GOT3 (cell line): ENCODE measurements at places on chromosomes 4 and X.

- DNase-seq = no peak
Observed at GRCh38 chr4:1864076-1865008, 6.9 kb upstream of the NSD2 start.

- no peak for DNase-seq
Observed at GRCh38 chrX:122579526-122579925, 604.6 kb upstream of the GRIA3 start.

- no peak for DNase-seq
Observed at GRCh38 chr4:71669291-71669690, 114.6 kb downstream of the GC start.

DNA sequence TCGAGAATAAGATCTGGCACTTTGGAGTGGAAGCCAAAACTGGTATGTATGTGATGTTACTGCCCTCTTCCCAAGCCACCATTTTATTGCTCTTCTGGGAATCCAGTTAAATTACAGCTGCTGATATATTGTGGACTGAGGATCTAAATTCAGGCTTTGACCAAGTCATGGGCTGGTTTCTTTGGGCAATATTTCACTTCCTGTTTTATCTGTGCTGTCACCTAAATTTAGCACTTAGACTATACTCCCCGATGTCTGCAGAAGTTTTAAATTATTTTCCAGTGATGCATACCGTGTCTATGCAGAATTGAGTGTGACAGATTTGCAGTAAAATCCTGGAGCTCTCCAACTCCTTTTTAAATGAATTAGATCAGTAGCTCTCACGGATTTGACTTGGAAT, 100.0 kb downstream of the TEX13A start:
- no peak for DNase-seq

DNA sequence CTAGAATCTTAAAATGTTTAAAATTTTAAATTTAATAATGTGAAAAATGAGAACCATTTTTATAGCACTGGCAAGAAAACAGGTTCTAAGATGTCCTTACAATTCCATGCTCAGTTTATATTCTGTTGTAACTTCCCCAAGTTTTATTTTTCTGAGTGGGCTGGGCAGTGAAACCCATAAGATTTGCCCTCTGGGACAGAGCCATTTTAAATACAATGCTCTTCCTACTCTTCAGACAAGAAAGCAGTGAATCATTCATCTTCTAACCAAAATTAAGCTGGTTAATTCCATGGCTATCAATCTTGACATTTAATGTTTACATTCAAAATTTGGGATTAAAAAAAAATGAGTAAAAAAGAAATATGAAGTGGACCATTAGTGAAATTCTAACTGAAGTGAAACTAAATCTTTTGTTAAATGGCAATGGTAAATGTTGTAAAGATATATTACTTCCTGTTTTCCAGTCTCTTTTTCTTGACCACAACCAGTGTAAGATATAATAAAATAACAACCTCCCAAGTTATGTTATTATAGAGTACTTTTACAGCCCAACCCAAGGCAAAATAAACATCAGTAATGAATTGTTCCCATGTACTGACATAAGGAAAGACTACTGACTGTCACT, 37.2 kb upstream of the PTPN13 start:
- no peak for DNase-seq

DNA sequence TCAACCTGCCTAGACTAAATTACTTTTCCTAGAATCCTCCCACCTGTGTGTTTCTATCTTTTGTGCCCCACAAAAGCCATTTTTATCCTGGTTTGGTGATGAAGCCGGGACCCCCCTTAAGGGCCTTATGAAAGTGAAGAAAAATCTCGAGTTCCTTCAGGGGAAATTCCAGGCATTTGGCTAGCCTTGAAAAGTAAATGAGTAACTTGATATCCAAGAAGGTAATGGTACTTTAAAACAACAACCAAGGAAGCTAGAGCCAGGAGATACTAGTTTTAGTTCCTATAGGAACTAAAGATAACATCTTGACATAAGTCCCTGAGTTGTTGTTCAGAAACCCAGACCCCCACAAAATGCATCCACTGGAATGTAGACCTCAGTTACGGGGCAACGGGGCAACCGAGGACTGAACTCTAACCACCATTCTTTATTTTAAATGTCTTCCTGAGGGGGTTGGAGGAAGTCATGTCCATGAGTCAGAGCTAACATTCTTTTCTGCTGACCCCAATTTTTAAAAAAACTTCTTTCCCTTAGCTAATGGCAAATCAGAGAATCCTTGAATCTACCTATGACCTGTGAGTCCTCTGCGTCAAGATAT, 73.9 kb downstream of the VCX3A start:
- DNase-seq = no peak
